ENCODE measurements at places on chromosomes 5 and 9. TPM values are rescaled to one million over a fixed set of nuclear protein-coding genes. Genes with fewer than 3 reads are reported as not detected.

Gene C5orf58
- total RNA-seq: not detected

Gene LRRC19
- not detected for total RNA-seq

Gene LHFPL2
- total RNA-seq: 0.40 TPM

Gene CCL27
- 0.82 TPM for total RNA-seq

Gene PCA3
- not detected for total RNA-seq

GRCh38 chr9:33415501-33416038 is 13.2 kb upstream of the AQP7 start:
- peak; percentile 87 for DNase-seq

- DNase-seq: no peak
Observed at GRCh38 chr5:63439537-63439936, 522.7 kb downstream of the HTR1A start.

GRCh38 chr5:178241688-178242231 is 9.2 kb upstream of the PHYKPL start:
- DNase-seq: no peak

- no peak for DNase-seq
Observed at GRCh38 chr9:78040726-78041125, 9.1 kb upstream of the GNAQ start.

GRCh38 chr9:116447934-116448333 is 239.2 kb upstream of the TRIM32 start:
- DNase-seq: no peak

GRCh38 chr9:112555101-112555643 is 68.5 kb downstream of the KIAA1958 start:
- DNase-seq: no peak

- no peak for DNase-seq
Observed at GRCh38 chr5:15191012-15191411, 309.0 kb upstream of the FBXL7 start.

DNA sequence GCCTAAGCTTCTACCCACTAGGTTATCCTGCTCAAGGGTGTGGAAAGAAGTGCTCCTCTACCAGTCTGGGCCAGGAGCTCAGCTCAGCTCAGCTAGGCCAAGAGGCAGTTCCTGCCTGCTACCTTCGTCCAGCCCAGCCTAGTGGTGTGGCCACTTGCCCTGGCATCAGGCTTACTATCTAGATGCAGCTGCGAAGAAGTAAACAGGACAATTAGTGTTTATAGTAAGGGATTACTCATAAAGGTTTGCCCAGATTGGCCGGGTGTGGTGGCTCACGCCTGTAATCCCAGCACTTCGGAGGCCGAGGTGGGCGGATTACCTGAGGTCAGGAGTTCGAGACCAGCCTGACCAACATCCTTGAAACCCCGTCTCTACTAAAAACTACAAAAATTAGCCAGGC is 12.8 kb upstream of the SPATA24 start:
- no peak for DNase-seq

- DNase-seq: no peak
Observed at GRCh38 chr9:91379426-91379825, 17.7 kb upstream of the AUH start.

- no peak for DNase-seq
Observed at GRCh38 chr9:100427366-100428263, 672 bp downstream of the MSANTD3 start.

DNA sequence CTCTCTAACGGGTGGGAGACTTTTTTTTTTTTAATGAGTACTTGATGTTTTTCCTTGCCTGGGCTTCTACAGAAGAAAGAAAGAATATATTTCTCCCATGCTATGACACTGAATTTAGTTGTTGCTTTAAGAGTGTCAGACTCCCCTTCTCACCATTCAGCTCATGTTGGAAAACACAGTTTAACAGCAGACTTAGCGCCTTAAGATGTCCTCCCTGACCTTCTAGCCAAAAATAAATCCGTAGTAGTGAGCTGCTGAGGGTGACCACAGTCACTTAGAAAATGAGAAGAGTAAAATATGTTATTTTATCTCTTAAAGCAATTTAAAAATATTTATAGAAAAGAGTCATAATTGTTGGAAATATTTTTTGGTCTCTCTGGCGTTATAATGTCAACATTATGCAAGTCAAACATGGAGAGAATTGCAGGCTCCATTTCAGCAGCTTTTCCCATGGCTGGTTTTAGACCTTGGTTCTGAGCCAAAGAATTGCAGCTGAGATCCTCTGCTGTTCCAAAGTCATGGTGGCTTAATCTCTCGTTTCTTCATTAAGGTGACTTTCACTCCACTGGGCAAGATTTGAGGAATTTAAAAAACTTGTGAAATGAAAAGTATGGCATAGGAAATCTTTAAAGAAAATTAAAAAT is 143.5 kb downstream of the GHR start:
- no peak for DNase-seq

- no peak for DNase-seq
Observed at GRCh38 chr5:94623011-94623410, 4.5 kb downstream of the SLF1 start.

- DNase-seq: no peak
Observed at GRCh38 chr5:158952951-158953350, 146.8 kb downstream of the EBF1 start.

GRCh38 chr9:134371731-134372130 is 45.5 kb downstream of the RXRA start:
- no peak for DNase-seq

GRCh38 chr9:113589407-113589806 is 125.9 kb downstream of the RGS3 start:
- no peak for DNase-seq

DNA sequence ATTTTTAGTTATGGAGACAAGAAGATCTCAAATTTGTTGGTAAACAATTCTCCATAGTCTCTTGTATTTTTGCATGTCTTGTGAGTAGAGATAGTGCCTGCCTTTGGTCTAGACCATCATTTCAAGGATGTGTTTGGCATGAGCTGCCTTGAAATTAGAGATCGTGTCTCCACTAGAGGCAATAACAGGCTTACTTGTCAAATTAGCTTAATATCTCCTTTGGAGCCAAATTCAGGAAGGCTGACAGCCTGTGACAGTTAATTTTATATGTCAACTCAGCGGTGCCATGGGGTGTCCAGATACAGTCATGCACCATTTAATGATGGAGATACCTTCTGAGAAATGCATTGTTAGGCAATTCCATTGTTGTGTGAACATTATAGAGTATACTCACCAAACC is 24.8 kb upstream of the PRDM9 start:
- DNase-seq: no peak

- no peak for DNase-seq
Observed at GRCh38 chr9:33414268-33414667, 11.9 kb upstream of the AQP7 start.
